Fibroblast of gingiva (primary cell): ENCODE measurements at places on chromosomes 6 and 20.

DNA sequence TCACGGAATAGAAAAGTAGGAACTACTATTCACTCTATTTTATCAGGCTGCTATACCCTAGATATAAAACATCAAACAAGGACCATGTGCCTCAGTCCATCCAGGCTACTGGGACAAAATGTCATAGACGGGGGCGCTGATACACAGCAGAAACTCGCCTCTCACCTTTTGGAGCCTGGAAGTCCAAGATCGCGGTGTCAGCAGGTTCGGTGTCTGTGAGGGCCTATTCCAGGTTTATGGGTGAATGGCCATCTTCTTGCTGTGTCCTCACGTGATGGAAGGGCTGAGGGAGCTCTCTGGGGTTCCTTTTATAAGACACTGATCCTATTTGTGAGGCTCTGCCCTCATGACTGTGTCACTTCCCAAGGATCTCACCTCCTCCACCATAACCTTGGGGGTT, 89.5 kb downstream of the DLL1 start:
- no peak for DNase-seq

DNA sequence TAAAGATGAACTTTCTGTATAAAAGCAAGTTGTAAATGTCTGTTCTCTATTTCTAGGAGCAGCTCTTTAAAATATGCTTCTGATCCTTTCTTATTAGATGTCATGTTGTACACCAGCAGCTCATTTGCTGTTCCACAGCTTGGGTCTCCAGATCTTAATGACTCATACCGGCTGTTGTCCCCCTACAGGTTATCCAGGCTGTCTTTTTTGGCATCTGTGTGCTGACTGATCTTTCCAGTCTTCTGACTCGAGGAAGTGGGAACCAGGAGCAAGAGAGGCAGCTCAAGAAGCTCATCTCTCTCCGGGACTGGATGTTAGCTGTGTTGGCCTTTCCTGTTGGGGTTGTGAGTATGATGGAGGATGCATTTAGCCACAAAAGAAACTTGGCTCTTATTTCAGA, 76.0 kb downstream of the AIG1 start:
- DNase-seq, result no peak

DNA sequence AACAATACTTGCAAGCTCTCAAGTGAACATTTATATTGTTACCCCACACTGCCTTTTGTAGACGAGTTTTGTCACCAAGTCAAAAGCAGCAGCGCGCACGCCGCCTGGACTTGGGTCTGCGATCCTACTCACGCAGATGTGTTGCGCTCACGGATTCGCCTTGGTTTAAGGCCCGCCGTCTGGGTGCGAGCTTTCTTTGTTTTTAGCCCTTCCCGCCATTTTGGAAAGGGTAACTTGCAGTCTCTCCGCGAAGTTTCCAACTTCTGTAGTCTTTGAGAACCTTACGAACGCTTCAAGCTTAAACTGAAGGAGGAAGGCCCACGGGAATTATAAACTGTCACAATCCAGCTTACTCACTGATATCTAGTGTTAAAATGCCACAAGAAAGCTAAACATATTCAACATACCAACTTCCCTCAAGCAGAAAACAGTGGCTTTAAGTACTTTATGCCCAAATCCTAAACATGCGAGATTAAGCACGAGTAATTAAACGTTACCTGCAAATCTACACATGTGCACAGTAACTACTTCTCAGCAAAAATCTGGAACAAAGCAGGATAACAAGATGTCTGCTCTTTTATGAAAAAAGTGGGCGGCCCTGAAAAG, 80.4 kb upstream of the BTN3A2 start:
- peak; percentile 66 for DNase-seq

GRCh38 chr20:52172392-52173047, 19.1 kb downstream of the ZFP64 start:
- no peak for DNase-seq

GRCh38 chr6:23510778-23511510, 615.1 kb upstream of the NRSN1 start:
- no peak for DNase-seq

DNA sequence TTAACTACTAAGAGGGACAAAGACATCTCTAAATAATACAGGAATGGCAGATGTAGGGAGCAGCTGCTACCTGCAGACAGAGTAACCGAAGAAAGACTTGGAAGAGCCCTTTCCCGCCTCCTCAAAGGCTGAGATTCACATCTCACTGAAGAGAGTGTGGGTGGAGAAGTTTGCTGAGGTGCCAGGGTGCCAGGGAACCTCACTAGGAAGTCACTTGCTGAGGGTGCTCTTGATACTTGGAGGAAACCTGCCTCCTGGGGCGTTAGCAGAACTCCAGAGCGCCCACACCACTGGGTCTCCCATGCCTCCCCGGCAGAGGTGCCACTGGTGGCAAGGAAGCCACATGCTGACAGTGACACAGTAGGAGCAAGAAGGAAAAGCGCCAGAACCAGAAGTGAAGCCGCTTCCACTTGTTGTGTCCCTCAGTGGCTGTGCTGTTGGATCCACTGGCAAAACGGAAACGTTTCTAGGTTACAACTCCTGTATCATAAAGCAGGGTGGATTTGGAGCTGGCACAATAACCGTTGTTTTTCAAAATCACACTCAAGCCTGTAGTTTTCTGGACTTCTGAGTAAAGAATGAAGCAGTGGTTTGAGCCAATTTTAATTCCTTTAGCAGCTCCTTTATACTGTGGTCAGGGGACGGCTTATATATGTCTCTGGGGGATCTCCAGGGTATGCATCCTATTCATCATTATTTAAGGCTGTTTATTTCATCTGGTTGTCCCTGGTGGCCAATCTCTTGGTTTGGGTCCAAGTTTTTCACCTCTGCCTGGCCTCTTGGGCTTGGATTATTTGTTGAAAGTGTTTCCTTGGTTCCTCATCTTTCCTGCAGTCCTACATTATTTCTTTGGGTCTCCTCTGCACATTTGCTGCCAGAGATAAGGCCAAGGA, 64.5 kb downstream of the CDC5L start:
- no peak for DNase-seq

DNA sequence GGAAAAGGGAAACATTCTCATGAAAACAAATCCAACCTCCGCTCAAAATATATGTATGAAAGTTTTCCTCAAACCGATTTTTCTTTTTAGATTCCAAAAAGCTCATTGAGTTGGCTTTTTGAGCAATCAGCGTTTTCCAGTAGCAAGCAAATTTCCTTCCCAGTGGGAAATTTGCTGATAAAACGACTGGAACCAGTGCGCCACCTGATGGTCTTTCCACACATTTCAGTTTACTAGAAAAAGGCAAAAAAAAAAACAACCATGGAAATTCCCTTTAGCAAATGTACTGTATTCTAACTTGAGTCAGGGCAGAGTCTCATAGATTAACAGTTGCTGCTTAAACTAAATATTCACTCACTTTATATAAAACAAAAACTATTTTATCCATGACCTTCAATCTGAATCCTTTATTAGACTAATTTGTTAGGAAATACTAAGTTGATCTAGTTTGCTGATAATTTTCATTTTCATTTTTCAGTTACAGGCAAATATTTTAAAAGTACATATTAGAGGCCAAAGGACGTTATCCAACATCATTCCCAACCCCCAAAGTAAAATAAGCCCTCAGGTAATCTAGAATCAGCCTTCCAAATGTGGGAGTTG, 271.5 kb downstream of the FOXA2 start:
- DNase-seq, result peak; percentile 15

GRCh38 chr20:4546786-4547185, 174.9 kb upstream of the PRND start:
- DNase-seq, result peak; percentile 10

DNA sequence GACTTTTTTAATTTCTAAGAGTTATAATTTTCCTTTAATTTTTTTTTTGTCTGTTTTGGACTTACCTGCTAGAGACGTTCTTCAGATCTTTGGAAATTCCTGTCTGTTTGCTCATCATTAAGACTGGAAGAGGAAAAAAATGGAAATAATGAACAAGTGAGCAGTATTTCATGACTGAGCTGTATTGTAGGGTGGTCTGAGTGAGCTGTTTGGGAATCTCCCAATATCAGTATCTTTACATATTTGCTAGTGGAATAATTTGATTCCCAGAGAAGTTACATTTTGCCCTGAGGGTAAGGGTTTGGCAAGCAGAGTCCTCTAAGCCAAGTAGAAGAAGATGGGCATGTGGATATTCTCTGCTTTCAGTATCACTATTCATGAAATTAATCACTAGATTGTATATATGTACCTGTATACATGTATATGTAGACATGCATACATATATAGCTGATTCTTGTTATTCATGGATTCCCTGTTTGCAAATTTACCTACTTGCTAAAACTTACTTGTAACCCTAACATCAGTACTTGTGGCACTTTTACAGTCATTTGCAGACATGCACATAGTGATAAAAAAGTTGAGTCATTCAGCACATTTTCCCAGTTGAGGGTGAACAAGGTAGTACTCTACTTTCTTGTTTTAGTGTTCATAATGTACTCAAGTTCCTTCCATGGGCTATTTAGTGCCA, 13.5 kb downstream of the ZC2HC1B start:
- DNase-seq, result no peak

DNA sequence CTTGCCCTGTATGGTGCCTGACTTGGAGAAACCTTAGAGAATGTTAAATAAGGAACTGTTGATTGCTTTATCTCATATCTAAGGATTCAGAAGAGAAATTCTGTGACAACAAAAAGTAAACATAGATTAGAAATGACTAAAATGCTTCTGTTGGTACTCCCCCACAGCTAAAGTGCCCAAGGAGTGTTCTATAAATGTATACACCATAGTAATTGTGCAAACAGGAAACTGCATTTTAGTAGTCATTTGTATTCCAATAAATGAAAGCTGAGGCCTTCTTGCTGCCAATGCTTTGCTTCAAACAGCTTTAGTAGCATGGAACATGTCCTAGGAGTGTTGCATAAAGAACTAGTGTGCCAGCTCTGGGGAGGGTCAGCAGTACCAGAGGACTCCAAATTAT, 343.7 kb upstream of the IRAK1BP1 start:
- no peak for DNase-seq

DNA sequence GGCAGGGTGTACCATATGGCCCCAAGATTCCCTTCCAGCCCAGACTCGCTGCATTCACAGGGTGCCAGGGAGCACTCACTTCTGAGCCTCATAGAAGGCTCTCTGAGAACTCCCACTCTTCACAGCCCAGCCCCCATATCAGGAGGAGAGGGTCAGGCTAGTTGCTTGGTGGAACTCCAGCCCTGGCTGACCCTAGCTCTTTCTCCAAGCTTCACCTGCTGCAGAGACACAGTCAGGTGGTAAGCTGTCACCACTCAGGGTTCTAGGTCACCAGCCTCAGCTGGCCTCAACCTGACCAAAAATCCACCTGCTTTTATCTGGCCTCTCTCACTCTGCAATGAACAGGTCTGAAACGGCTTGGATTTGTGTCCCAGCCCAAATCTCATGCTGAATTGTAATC, 162.7 kb upstream of the MLN start:
- DNase-seq, result no peak

DNA sequence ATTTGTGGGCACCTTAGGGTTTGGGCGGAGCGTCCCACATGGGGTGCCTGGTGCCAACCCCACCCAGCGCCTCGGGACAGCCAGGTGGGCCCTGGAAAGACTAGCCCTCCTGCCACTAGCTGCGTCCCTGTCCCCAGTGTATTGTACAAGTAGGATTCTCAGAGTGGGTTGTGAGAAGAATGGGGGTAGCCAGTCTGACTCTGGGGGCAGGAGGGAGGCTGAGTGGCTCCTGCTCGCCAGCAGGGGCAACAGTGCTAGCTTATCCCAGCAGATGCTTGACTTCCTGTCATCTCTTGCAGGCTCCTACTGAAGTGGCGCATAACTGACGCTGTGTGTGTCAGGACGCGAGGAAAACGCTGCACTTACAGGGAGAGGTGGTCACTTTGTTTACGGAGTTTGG, 9.3 kb downstream of the PSMA7 start:
- no peak for DNase-seq
